T-cell (primary cell): ENCODE measurements at places on chromosomes 7 and 10.

DNA sequence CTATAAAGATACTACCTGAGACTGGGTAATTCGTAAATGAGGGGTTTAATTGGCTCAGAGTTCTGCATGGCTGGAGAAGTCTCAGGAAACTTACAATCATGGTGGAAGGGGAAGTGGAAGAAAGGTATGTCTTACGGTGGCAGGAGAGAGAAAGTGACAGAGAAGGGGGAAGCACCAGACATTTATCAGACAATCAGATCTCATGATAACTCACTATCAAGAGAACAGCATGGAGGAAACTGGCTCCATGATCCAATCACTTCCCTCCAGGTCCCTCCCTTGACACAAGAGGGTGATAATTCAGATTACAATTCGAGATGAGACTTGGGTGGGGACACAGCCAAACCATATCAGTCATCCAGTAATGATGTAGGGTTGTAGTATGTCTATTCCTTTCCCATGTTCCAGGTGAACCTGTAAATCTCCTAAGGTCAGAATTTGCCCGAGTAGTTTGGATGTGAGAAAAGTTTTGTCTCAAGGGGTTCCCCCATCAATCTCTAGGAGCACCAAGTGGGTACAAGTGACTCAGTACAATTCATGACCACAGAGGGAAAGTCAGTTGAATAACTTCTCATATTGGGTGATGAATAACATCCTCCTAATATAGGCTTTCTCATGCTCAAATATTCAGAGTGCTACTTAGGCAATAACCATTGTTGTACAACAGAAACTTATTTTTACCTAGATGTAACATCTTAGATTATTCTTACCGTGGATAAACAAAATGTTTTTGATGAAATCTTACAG lies 39.7 kb upstream of the MTPN start:
- no peak for DNase-seq

DNA sequence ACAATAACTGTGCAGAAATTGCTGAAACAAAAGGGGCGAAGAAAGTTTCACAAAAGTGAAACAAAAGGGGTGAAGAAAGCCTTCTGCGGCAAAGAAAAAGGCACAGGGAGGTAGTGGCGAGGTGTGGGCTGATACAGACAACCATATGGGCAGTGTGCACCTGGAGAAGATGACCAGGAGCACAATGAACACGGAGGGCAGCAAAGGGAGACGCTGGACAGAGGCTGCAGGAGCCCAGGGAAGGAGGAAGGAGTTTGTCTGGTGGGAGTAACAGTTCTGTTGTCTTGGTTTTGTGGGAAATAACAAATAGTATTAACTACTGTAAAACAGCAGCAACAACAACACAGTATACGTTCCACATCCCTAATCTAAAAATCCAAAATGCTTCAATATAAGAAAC lies 42.4 kb downstream of the ESYT2 start:
- DNase-seq: no peak

DNA sequence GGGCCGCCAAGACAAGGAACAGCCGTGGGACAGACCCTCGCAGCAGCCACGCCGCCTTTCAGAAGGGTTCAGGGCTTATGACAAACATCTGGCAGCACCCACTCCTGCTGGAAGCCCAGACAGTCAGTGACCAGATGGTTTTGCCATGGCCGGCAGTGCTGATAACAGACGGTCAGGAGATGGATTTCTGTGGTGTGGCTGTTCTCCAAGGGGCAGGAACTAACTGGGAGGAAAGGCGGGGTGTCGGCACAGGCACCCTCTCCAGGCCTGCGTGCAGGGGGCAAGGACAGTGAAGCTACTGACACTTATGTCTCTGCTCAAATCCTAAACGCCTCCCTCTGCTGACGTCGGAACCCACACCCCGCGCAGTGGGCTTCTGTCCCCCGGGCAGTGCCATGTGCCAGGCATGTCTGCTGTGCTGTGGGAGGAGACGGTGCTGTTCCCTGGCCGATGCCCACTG lies 416.1 kb downstream of the DNAJB6 start:
- no peak for DNase-seq

GRCh38 chr7:37193087-37193774 lies 255.4 kb downstream of the ELMO1 start:
- no peak for DNase-seq

DNA sequence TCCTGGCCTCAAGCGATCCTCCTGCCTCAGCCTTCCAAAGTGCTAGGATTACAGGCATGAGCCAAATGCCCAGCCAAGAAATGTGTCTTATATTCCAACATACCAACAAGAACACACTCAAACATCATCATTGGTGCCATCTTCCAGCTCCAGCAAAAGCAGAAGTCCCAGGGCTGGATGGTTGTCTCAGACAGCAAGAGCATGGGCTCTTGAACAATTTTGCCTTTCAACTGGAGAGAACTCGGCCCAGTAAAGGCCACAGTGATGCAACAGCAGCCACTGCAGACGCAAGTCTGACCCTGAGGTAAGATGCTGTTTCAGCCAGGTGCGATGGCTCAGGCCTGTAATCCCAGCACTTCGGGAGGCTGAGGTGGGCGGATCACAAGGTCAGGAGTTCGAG lies 52.8 kb upstream of the NFE2L3 start:
- DNase-seq: no peak

DNA sequence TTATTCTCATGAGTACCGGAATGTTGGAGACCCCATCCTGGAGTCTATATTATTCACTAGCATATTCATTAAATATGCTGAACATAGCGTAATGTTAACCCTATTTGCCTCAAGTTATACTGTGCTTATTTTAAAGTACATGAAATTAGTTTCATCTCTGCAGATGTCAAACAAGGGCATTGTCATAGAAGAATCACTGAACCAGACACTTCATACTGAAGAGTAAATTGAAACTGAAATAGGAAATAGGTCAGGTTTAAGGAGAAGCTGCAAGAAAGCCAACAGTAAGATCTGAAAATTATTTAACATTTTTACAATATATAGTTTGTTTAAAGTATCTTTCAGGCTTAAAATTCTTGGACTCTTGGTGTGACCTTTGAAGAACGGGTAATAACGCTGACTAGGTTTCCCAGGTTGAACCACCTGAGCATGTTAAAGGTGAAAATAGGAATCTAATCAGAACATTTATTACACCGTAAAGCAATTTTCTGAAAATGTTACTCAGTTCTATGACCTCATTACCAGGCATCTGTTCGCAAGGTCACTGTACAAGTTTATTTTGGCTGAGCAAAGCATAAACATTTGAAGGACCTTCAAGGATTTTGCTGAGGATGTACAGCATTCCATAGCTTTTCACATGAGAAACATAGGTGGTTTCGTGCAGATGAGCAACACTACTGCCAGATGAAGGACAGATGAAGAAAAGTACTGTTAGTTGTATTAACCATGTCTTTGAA lies 82.7 kb downstream of the REEP3 start:
- DNase-seq: no peak

DNA sequence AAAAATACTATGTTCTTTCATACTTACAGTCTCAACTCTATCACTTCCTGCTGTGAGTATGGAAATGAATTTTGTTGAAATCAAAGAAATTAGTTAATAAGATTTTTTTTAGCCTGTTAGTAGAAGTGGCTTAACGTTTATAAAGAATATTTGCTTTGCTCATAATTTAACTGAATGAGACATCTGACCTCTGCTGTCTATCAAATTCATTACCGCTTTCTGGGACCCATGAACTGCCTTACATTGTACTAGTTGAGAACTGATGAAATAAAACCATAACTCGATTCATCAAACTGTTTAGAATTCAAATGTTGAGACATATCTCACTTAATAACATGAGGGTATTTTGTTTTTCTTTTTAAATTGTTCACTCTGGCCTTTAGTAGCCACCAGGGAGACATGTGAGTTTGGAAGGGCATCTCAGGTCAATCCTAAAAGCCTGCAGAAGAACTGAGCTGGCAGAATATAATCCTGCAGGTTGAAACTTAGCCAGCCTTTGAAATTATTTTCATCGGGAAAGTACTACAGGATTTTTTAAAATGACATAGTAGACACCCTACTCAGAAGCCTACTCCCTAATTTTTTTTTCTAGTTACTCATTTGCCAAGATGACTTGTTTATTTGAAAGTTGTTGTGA lies 78.7 kb downstream of the KIAA1217 start:
- no peak for DNase-seq

DNA sequence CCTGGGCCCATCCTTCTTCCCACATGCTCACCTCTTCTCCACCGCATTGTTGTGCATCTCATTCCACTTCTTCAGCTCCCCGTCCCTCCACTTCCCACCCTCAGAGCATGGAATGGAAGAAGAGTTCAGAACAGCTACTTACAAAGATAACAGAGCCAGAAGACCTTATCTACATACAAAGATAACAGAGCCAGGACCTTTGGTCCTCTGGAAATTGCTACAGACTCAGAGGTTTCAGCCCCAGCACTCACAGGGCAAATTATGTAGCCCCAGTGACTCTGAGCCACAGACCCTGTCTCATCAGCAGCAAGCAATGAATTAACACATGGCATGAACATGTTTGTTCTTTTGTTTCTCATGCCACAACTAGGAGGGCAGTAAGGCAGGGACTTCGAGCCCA lies 28.7 kb upstream of the SLC29A3 start:
- DNase-seq: no peak

DNA sequence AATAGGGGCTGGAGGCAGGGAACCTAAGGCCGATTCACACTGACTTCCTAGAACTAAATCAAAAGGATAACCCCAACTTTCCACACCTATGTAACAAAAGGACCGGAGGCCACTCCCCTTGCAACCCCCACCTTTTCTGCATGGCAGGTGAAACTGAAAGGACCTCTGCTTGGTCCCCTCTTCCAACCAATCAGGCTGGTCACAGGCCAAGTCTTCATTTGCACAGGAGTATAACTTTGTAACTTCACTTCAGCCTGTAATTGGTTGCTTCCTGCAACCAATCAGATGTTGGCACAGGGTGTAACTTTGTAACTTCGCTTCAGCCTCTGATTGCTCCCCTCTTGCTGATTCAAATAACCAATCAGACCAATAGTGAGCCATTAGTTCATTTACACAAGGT lies 190.0 kb downstream of the FAM107B start:
- DNase-seq: no peak

DNA sequence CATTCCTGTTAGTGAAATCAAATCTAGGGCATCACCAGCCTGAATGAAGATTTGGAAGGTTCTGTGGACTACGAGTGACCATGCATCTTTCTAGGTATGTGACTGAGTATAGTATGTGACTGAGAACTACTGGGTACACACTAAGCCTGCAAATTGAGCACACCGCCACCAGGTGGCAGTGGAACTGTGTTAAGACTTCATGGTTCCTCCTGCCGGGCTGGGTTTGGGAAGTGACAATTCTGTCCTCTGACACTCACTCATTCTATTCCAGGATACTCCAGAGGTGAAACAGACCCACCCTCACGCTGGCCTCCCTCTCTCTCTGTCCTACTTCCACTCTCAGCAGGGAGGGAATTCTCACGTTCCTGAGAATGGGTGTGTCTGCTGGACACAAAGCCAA lies 84.0 kb upstream of the TMEM248 start:
- no peak for DNase-seq

GRCh38 chr10:23100331-23101030 lies 5.1 kb downstream of the MSRB2 start:
- no peak for DNase-seq

DNA sequence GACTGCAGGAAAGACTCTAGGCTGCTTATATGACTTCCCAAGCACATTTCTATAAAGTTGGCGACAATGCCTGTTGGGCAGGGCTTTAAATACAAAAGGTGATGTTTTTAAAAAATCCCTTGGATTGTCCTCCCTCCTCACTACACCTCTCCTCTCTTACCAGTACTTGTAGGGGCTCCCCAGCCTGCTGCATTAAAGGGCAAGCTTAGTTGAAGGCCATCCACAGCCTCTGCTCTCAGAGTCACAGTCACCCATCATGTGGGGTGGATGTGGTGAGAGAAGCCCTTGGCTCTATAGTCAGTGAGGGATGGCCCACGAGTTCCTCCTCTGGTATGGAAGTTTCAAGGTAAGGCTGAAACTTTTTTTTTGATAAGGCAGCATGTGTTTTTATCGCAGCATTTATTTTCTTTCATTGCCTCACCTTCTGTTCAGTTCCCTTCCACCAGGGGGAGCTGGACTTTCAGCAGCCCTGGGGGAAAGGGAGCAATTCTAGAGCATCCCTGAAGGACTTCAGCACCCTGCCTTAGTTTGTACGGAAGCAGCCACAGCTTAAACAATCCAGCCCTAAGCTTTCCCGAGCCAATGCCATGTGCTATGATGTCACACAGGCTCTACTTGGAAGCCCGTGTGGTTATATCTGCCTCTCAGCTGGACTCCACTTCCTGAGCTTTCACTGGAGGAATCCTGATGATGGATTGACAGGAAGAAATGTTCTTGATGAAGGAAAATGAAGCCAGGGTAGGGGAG lies 131.9 kb downstream of the CALCR start:
- peak; percentile 10 for DNase-seq

DNA sequence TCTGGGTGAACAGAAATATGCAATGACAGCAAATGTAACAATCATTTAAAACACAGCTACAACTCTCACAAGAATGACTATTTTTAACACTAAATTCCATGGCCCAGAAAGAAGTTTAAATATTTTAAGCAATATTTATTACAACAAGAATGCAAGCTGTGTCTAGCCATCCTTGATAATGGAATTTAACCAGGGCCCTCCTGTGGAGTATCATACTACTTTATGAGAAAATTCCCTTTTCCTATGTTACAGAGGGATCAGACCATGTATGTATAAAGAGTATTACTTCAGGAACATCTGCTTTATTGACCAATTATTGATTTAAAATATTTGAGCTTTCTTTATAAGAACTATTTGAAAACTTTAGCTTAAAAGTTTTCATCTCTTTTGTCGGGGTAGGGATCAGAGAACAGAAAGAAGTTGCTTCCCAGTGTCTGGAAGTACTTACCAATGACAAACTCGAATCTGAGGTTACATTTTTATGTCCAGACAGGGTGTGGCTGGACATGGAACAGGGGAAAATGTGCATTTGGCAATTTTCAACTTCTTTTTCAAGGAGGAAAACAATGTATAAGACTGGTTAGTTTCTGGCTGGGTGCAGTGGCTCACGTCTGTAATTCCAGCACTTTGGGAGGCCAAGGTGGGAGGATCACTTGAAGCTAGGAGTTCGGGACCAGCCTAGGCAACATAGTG lies 48.3 kb upstream of the NRBF2 start:
- no peak for DNase-seq

GRCh38 chr10:128625926-128626325 lies 499.7 kb upstream of the MKI67 start:
- DNase-seq: no peak
